ENCODE measurements at places on chromosomes 13 and 19. TPM values are rescaled to one million over a fixed set of nuclear protein-coding genes. Genes with fewer than 3 reads are reported as not detected.

GRCh38 chr13:112857914-112858490, 111.0 kb upstream of the MCF2L start:
- DNase-seq, result no peak

DNA sequence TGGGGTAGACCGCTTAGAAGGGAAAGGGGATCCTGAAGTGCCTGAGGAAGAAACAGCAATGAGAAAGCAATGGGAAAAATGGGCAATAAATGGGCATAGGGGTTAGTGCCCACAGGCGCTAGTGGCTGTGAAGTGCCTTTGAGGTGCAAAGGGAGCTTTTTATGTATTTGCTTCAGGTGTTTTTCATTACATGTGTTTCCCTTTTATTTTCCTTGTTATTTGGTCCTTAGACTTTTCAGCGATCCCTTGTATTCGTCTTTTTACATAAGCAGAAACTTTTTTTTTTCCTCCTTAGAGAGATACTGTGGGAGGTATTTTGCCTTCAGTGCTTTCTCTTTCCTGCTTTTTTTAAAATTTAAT, 19.6 kb downstream of the NFIX start:
- DNase-seq, result no peak

DNA sequence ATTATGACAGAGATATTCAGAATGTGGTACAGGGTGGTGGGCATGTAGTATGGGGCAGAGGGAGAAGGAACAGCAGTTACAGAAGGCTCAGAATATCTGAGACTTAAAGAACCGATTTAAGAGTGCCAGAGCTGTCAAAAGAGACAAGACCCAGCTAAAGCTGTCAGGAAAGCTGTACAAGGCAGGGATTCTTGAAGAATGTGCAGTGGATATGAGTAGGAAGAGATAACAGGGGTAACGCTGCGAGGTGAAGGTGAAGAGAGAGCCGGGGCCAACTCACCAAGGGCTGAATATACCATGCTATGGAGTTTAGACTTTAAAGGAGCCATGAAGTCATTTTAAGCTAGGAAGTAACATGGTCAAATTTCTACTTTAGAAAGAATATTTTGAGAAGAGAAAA, 381.0 kb downstream of the DIAPH3 start:
- DNase-seq, result no peak

GRCh38 chr19:8392017-8392591, 1.9 kb downstream of the RAB11B start:
- DNase-seq, result no peak

Gene SLC10A2
- total RNA-seq, result not detected

- no peak for DNase-seq
These were observed 66.3 kb downstream of the RASA3 start for GRCh38 chr13:114065926-114066774.

Gene CEACAM19
- not detected for total RNA-seq

Gene KIR3DL2
- total RNA-seq, result not detected

Gene CACNG6
- total RNA-seq, result not detected

Gene TTC9B
- not detected for total RNA-seq

- no peak for DNase-seq
These were observed 4.5 kb downstream of the SCN1B start for GRCh38 chr19:35034588-35035382.

GRCh38 chr13:36061621-36062020, 69.6 kb downstream of the DCLK1 start:
- DNase-seq, result no peak

- DNase-seq, result no peak
These were observed 8.6 kb downstream of the AKAP11 start for GRCh38 chr13:42280537-42280936.

GRCh38 chr13:114004420-114005205, 30.7 kb upstream of the C13orf46 start:
- DNase-seq, result peak; percentile 9

DNA sequence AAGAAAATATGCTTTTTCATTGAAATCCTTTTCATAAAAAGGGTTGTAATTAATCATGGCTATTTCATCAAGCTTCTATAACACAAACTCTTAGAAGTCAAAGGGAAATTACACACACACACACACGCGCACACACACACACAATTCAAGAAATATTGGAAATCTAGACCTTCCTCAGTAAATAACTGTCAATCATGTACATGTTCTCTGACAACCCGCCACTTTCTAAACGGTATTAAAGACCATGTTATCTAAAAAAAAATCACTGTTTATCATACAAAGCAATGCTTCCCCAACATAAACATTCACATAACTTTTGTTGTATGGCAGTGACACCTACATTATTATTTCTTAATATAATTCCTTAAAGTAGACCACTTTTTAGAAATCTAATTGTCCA, 132.2 kb downstream of the EFNB2 start:
- no peak for DNase-seq

Gene GPI
- 151 TPM for total RNA-seq

- no peak for DNase-seq
These were observed 32.8 kb downstream of the IGFL2 start for GRCh38 chr19:46180701-46181387.

DNA sequence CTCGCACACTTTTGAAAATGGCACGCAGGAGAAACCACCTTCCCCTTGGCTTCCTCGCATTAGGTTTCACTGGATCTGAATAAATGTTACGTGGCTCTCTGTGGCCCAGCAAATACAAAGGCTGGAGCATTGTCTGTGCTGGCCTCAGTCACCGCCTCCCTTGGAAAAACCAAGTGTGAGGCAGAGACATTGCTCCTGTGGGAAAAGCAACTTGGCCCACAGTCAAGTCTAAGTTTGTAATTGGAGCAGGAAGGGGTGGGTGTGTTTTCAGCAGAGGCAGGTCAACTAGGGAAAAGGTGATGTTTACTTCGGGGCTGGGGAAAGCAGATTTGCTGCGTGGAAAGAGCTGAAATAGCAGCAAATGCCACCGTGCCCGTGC, 101.6 kb downstream of the IRS2 start:
- no peak for DNase-seq

- no peak for DNase-seq
These were observed 1581.9 kb downstream of the EFNB2 start for GRCh38 chr13:104953588-104953987.

GRCh38 chr19:38361633-38362075, 12.7 kb upstream of the PSMD8 start:
- DNase-seq, result no peak

DNA sequence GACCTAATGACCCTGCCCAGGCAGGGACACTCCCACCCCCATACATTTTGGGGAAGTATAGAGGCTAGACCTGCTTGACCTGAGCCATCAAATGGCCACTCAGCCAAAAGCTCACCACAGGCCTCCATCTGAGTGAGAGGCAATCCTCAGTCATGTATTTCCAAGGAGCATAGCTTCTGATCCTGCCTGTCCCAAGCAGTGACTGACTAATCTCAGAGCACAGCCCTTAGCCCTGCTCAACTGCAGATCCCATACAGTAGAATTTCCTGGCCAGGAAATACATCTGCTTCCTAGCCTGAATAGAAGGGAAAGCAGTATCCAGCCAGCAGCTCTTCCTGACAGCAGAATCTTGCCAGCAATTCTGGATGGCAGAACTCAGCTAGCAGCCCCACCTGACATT, 880.6 kb upstream of the GPC6 start:
- DNase-seq, result no peak

Gene KISS1R
- 0.49 TPM for total RNA-seq

GRCh38 chr13:80665792-80666333, 324.9 kb upstream of the SPRY2 start:
- no peak for DNase-seq

GRCh38 chr19:48933382-48933932, at the start of gene DHDH:
Gene DHDH, plus strand, starts transcription at chr19:48933699. Its CDS starts 23 bp downstream, at chr19:48933722.
- peak; percentile 73 for DNase-seq

Gene GSX1
- total RNA-seq, result not detected

DNA sequence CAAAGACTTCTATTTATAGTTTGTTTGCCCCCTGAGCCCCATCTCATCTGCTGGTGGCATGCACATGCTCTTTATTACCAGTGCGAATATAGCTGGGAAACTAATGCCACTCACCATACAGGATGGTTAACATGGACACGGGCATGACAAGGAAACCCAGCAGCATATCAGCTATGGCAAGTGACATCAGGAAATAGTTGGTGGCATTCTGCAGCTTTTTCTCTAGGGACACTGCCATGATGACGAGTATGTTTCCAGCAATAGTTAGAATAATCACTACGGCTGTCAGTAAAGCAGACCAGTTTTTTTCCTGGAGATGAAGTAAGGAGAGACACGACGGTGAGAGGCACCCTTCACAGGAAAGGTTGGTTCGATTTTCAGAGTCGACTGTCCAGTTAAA, 1.5 kb downstream of the HTR2A start:
- DNase-seq, result no peak

Gene CYP2B6
- total RNA-seq, result not detected

GRCh38 chr13:43431290-43431716, 355.5 kb downstream of the ENOX1 start:
- DNase-seq, result no peak

- no peak for DNase-seq
These were observed 738.5 kb downstream of the DIAPH3 start for GRCh38 chr13:59425211-59425741.

DNA sequence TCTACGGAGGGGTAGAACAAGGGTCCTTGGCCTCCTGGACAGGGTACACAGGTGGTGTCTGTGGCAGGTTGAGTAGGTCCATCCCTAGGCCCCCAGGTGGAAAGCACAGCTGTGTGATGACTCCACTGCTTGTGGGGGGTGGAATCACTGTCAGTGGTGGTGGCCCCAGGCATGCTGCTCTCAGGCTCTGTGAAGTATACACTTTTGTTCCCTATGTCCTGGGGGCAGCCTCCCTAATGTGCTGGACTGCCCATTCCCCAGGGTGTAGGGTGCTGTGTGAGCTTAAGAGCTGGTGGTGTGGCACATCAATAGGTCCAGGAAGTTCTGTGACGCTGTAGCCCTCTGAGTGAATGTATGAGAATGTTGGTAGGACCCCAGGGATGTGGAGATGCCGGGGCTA, 197.2 kb upstream of the SLC10A2 start:
- DNase-seq, result no peak

Gene ATXN8OS
- not detected for total RNA-seq

Gene FUT1
- total RNA-seq, result not detected

DNA sequence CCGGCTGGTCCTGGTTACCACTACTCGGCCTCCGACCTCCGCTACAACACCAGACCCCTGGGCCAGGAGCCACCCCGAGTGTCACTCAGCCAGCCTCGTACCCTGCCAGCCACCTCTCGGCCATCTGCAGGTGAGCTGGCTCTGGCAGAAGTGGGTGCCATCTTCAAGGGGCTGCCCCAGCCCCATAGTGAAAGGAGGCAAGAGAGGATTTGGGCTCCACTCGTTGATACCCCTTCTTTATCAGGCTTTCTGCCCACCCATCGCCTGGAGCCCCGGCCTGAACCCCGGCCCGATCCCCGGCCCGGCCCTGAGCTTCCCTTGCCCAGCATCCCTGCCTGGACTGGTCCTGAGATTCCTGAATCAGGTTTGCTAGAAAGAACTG, 7.1 kb downstream of the LTBP4 start:
- DNase-seq, result no peak

DNA sequence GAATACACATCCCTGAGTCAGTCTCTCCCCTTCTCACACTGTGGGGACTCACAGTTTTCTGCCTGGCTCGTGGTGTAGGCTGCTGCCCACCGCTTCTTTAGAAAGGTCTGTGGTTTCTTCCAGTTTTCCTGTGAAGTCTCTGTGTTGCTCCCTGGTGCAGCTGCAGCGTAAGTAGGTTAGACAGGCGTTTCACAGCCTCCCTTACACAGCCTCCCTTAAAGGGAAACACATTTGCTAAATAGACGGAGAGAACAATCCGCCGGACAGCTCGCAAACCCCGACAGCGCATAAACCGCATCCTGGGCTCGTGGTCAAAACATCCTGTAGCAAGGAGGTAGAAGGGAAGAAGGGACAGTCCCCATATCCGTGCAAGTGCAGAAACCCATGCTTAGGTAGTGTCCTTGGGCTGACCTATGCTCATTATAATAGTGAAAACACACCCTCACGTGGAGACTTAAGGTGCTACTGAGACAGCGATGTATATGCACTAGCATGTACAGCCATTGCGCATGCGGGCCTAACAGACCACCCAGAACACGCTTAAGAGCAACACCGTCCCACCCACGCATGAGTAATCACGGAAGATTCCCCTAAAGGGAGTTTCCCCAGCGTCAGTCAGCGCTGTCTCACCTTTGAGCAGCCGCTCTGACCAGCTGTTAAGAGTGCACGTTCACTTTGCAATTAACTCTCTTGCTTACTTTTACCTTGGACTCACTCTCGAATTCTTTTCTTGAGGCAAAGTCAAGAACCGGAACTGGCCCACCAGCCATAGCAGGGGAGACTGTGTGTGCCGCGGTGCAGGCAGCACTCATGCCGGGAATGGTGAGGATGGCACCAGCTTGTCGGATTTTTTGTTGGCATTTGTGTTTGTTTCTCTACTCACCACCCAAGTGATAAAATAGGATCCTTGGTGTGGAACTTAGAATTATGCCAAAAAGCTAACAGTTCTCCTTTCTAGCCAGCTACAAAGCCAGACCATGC, 16.6 kb downstream of the SIGLEC8 start:
- DNase-seq, result peak; percentile 48

Gene ADGRE1
- 0.15 TPM for total RNA-seq

DNA sequence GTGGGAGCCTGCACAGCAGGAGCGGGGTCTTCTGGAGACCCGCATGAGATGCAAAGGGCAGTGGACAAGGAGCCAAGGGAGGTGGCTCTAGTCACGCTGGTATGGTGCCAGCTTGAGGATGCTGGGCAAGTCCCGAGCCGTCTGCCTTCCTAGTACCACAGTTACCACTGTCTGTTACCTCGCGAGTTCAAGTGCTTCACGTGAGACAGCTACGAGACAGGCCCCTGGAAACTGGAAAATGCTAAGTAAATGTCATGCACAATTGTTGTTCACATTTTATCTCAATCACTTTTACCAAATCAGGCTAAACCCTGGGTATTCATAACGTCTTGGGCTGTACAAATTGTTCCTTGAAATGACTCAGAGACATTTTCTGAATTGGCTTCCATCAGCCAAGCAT, 155.7 kb downstream of the TNFRSF19 start:
- DNase-seq, result no peak

DNA sequence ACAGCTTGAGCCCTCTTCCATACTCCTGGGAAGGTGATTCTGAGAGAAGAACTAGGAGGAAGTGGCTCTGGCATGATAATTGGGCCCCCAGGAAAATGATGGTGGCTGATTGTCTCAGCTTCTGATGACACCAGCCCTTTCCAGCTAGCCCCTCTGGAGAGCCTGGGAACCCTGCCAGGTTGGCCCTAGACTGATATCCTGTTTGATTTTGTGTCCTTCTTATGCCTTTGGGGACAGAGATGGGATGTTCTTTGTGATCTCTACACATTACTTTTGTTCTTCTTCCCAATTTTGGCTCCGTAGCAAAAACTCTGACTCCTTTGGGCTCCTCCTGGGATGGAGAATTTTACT, 39.7 kb downstream of the ERICH6B start:
- no peak for DNase-seq

GRCh38 chr13:25988661-25989060, 63.2 kb downstream of the SHISA2 start:
- DNase-seq, result no peak

GRCh38 chr13:112245179-112245724, 130.9 kb upstream of the SPACA7 start:
- no peak for DNase-seq

- DNase-seq, result no peak
These were observed 257 bp downstream of the KCTD12 start for GRCh38 chr13:76886005-76886291.

- no peak for DNase-seq
These were observed 5.7 kb downstream of the ZNF558 start for GRCh38 chr19:8826371-8826770.
